ENCODE measurements at places on chromosomes 3 and 15.

GRCh38 chr15:33112541-33113105 lies 81.9 kb downstream of the FMN1 start:
- DNase-seq, result no peak

DNA sequence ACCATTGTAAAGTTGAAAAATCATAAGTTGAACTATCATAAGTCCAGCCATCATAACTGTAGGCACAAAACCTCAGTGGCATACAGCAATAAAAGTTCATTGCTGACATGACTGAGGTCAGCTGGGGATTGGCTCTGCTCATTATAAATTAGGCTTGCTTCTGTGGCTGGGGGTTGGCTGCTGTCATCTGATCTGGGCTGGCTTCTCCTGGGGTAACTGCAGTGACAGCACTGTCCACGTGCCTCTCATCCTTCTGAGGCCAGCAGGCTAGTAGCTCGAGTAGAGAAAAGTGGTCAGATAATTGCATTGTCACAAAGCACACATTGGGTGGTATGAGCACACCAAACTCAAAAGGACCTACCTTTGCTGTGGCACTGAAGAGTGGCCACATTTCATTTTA lies 31.3 kb downstream of the CMTM7 start:
- DNase-seq, result no peak

- no peak for DNase-seq
Measured at GRCh38 chr3:197709135-197709534, 27.6 kb downstream of the RUBCN start.

GRCh38 chr3:18241837-18242236 lies 183.3 kb downstream of the SATB1 start:
- no peak for DNase-seq

DNA sequence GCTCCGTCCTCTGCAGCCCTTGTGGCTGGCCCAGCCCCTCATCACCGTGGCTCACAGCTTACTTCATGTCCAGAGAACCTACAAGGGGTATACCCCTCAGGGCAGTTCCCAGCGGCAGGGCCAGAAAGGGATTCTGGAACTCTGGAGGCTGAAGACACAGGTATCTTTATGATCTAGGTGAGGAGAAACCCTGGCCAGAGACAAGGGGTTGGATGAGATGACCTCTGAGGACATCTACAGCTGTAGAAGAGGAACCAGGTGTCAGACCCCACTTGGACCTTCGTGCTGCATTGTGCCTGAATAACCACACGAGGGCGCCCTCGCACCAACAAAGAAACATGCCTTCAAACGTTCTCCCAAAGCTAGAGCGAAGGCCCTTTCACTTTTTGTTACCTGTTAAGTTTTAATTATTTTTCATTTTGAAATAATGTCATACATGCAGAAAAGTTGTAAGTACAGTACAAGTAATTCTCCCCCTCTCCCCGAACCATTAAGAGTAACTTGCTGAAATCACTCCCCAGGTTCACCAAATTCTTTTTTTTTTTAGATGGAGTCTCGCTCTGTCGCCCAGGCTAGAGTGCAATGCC lies 118.7 kb upstream of the SMAD3 start:
- peak; percentile 94 for DNase-seq

GRCh38 chr3:189303584-189303983 lies 131.8 kb downstream of the TPRG1 start:
- peak; percentile 9 for DNase-seq

DNA sequence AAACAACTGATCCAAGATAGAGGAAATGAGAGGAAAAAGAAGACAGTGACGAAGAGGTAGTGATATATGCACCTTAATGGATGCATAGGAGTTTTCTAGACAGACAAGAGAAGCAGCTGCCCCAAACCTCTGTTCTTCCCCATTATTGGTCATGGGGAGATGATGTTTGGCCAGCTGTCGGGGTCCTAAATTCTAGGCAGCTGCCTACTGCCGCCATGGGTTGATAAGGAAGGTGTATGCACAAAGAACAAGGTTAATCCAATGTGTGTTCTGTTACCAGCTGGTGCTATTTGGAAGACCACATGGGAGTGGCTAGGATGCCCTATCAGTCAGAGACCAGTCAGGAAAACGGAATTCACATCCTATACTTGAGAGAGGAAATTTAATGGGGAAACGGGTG lies 47.4 kb downstream of the NTRK3 start:
- no peak for DNase-seq

DNA sequence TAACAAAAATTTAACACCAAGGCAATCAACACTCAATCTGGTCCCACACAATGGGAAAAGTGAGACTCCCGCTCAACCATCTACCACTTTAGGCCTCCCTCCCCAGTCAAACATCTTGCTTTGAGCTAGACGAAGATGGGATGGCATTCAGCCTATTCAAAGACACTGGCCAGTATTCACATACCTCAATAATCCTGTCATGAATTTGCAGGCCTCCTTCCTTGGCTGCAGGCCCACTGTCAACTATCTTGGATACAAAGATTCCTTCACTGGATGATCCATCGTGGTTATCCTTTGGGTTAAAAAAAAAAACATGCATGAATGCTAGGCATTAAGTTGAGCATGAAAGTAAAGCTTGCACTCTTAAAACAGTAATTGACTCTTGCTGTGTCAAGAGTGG lies 22.6 kb downstream of the PDZRN3 start:
- DNase-seq, result no peak

DNA sequence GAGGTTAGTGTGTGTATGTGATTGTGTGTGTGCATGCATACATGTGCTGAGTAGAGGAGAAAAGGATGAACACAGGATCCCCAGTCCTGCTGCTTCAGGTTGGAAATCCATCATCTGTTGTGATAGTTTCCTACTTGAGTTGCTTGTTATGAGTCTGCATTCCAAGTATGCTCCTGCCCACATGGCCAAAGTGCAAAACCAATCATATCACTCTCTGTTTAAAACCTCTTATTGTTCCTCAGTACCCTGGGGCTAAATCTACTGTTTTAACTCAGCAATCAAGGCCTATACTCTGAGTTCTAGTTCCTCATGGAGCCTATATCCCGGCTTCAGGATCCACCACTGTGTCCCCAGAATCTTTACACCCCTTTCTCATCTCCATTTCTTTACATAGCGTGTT lies 139.9 kb upstream of the TLE3 start:
- DNase-seq, result no peak

DNA sequence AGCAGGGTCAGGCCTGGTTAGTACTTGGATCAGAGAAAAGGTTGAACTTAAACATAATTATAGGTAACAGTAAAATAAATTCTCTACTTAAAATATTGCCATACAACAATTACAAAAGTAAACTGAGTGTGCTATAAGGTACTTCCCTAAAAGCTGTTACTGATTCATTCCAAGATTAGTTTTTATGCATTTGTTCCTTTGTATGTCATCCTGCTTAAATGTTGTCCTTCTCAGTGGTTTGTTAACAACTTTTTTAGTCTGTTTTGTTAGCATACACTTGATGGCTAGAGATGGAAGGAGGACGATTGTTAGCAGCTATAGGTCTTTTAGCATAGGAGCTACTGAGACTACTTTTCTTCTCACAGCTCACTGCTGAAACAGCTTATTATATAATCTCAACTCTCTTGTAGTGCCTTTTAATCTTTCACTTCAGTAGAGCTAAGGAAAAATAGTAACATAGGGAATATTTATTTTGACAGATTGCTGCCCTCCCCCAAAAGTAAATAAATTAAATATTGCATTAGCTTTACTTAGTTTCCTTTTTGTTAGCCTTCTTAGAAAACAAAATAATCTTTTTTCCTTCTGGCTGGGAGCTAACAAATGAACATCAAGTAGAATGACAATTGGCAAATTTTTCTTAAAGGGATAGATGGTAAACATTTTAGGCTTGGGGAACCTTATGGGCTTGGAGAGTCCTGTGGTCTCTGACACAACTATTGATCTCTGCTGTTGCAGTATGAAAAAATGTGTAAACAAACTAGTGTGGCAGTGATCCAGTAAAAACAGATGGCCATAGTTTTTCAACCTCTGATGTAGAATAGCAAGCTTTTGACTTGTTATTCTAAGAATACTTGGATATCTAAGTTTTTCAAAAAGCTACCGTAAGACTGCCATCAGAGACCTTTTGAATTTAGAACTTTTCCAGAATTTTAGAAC lies 39.5 kb downstream of the USP8 start:
- DNase-seq, result no peak

DNA sequence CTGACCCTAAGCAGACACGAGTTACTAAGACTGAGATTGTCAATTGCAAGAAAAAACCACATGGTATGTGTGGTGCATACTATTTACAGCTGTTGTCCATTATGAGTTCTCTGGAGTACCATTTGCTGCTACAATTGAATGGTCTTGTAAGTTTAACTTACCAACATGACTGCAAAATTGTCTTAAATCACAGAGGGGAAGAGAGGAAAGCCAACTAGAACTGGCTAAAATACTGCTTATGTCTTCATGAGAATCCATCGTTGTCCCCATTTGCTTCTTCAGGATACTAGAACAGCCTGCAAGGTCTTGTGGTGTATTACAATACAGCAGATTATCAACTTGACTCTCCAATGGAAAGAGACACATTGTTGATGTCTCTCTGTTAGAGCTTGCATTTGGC lies 313.2 kb downstream of the AGBL1 start:
- no peak for DNase-seq

DNA sequence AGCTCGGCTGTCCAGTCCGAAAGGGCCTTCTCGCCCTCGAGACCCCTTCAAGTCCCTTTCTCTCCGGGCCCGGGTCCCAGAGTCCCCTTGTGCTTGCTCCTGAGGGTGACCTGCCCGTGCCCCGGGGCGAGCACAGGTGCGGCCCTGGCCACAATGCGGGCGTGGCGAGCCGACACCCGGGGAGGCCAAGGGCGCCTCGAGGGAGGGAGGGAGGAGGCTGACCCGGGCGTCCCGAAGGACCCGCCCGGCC lies 810 bp upstream of the MEF2A start:
- DNase-seq, result no peak

DNA sequence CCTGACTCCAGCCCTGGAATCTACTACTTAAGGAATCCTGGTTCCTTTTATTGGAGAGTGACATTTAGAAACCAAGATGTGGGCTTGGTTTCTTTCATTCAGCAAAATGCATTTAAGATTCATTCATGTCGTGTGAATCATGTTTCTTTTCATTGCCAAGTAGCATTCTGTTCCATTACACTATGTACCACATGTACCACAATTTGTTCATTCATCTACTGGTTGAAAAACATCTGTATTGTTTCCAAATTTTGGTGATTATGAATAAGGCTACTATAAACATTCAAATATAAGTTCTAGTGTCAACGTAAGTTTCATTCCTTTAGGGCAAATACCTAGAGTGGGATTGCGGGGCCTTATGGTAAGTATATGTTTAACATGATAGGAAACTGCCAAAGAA lies 264.2 kb downstream of the VPS13C start:
- no peak for DNase-seq

DNA sequence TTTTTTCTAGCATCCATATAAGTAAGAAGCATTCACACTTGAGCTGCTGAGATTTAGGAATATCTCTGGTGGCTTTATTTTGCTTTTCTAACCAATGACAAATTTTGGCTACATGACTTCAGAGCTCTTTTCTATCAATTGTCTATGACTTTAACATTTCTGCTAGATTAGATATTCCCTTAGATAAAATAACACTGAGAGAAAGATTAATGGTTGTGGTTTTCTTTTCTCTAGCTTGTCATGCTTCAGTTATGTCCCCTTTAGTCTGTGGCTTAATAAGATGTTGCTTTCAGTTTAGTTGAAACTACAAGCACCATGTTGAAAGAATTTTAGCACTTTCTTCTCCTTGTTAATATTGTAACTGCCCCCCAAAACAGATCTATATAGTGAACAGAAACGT lies 665.6 kb upstream of the CCDC54 start:
- DNase-seq, result no peak

GRCh38 chr3:125055331-125055912 lies 375 bp downstream of the HEG1 start:
- no peak for DNase-seq

DNA sequence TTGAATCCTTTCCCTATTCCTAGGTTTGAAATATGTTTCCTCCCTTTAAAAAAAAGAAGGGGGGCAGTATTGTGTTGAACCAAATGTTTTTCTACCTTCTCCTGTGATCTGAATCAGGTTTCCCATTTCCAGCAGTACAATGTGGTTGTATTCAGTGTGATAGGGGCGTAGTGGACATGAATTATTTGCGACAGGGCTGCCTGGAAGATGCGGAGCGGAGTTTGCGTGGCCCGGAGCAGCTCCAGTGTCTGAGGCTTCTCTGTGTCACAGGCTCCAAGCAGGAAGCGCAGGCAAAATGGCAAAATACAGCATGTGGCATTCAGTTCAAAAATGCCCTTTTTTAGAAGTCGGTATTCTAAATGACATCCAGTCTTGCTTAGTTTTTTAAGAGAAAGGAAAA lies 154.4 kb downstream of the PGPEP1L start:
- DNase-seq, result peak; percentile 92

DNA sequence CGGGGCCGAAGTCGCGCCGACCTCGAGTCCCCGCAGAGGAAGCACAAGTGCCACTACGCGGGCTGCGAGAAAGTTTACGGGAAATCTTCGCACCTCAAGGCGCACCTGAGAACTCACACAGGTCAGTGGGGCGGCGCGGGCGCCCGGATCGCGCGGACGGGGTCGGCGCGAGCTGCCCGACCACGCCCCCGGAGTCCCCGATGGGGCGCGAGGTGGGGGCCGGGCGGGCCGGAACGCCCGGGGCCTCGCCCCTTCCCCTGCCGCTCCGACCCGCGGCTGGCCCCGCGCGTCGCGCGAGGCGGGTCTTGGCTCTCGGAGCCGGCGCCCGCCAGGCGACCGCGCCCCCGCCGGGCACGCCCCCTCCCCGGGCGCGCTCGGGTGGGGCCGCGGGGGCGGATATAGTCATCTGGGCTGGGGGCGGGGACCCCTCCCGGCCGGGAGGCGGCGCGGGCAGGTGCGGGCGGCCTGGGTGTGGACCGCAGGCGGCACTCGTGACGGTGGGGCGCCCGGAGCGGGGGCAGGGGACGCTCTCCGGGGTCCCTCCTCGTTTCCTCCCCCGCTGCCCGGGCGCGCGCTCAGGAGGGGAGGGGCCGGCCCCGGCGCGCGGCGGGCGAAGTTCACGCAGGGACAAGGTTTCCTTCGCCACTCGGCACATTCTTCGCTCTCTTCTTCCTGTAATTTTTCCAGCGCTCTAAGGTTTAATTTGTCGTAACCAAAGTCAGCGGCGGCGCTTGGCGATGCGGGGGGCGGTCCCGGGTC lies 1.2 kb downstream of the KLF13 start:
- DNase-seq, result peak; percentile 64

GRCh38 chr3:138914870-138915502 lies 32.0 kb downstream of the FOXL2 start:
- DNase-seq, result peak; percentile 87

- DNase-seq, result no peak
Measured at GRCh38 chr15:83470887-83471286, 23.7 kb downstream of the SH3GL3 start.

- no peak for DNase-seq
Measured at GRCh38 chr3:171266740-171267073, 193.5 kb downstream of the TNIK start.

- no peak for DNase-seq
Measured at GRCh38 chr3:130506031-130506430, 10.9 kb upstream of the COL6A6 start.

GRCh38 chr3:6779140-6779539 lies 81.8 kb upstream of the GRM7 start:
- DNase-seq, result no peak

GRCh38 chr3:60303160-60303559 lies 948.1 kb downstream of the FHIT start:
- no peak for DNase-seq
